ENCODE measurements at places on chromosomes 13 and 19.

GRCh38 chr19:35293363-35293739 lies 1.4 kb downstream of the MAG start:
- DNase-seq: no peak

GRCh38 chr13:59391696-59392095 lies 772.0 kb downstream of the DIAPH3 start:
- peak; percentile 72 for DNase-seq

DNA sequence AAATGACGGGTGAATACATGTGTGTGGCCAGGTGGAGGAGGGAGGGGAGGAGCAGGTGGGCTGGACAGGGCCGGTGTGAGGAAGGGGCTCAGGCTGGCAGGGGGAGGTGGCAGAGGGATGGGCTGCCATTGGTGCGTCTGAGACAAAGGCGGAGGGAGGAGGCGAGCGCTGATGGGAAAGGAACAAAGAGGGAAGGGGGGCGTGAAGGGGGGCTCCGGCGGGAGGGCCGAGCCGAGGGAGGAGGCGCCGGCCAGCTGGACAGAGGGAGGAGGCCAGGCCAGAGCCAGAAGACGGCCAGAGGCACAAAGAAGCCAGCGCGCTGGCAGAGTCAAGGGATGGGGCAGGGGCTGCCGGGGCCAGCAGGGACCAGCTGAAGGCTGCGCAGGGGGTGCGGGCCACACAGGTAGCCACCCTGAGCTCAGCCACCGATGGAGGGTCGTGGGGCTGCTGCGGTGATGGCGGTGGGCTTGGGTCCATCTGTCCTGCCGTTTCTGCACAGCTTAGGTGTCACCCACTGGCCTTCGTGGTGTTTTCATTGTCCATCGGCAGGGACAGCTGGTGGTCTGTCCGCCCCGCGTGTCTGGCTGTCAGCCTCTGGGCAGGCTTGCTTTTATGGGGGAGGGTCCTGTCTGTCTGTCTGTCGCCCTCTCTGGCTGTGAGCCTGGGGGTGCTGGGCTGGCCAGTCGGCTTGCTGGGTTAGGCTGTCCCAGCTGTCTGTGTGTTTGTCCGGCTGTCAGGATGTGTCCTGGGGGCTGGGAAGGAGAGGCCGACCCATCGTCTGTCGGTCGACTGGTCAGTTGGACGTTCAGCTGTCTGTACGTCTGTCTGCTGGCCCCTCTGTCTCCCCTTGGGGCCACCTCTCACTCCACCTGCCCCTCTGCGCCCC lies 2.2 kb downstream of the APC2 start:
- no peak for DNase-seq

DNA sequence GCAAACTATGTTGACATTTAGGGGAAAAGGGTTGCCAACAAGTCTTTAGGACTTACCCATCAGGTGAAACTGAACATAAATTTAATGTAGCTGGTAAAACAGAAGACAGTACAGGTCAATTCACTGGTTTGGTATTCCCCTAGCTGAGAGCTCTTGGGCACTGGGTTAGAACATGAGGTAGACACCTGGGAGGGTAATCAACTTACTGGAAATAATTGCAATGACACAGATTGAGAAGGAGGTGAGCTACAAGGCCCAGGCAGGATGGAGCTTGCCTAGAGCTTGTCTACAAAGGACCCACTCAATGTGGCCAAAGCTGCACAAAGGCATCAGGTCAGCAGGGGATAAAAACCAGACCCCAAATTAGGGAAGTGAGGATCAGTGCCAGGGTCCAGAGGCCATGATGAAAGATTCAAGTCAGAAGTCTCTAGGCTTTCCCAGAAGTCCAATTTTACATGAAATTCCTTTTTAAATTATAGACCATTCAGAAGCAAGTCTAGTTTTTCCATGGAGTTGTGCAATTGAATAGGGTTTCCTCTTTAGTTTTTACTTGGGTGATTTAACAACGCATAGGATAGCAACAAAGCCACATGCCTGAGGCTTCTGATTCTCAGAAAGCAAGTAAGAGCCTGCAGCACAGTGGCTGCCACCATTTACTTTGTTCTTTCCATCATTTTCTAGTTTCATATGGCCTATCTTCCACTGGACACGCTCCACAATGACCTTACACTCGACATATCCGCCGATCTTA lies 194.0 kb downstream of the NDFIP2 start:
- DNase-seq: no peak

DNA sequence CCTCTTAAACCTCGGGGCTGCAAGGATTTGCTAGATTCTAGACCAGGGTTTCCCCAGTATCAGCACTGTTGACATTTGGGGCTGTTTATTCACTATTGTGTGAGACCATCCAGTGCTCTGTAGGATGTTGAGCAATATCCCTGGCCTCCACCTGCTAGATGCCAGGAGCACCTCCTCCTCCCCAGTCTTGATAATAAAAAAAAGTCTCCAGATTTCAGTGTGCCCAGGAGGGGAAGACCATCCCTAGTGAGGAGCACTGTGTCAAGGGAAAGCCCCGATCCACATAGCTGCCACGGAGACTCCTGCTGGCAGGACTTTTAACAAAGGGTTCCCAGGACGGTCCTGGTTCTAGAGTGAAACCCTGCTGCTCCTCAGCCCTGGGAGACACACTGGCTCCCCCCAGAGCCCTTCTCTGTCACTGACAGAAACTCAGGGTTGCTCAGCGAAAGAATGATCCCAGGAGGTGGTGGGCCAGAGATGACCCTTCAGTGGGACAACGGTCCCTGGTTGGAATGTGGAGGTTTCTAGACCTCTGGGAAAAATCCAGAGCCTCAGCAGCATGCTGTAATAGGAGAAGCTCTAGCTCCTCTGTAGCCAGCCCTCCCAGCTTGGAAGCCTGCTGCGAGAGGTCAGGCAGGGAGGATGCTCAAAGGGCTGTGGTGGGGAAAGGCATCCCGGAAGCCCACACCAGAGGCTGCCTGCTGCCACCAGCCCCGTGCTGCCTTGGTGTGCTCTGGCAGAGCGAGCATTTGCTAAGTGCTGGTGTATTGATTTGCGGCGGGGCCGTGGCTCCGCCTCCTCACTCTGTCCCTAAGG lies 20.3 kb downstream of the LYL1 start:
- DNase-seq: no peak

- DNase-seq: no peak
Observed at GRCh38 chr13:98773921-98774320, 21.4 kb upstream of the SLC15A1 start.

GRCh38 chr13:93534181-93534700 lies 307.6 kb downstream of the GPC6 start:
- no peak for DNase-seq

All from glomerular endothelial cell (primary cell).